Kidney (tissue), 22 donors: ENCODE measurements at places on chromosomes 16 and 17.

- no peaks in the 10 kb centered on the region for H3K36me3 ChIP-seq
- no peaks in the 10 kb centered on the region for H3K4me1 ChIP-seq
- DNase-seq = no peak
- H3K4me3 ChIP-seq = no peak overlapping the region
Observed at GRCh38 chr17:37060094-37060493, 111.3 kb downstream of the AATF start.

- H3K36me3 ChIP-seq = no peaks in the 10 kb centered on the region
- no peak for DNase-seq
- no peak overlapping the region for H3K4me3 ChIP-seq
- H3K4me1 ChIP-seq = no peaks in the 10 kb centered on the region
- H3K27me3 ChIP-seq = no peaks in the 10 kb centered on the region
Observed at GRCh38 chr16:50254072-50254471, 12.3 kb upstream of the ADCY7 start.

- H3K27me3 ChIP-seq = no peaks in the 10 kb centered on the region
- H3K27ac ChIP-seq = no peak overlapping the region
- DNase-seq = no peak
- no peaks in the 10 kb centered on the region for H3K36me3 ChIP-seq
Observed at GRCh38 chr16:50539053-50539695, 9.0 kb upstream of the NKD1 start.

- no peak overlapping the region for H3K27ac ChIP-seq
- no peaks in the 10 kb centered on the region for H3K27me3 ChIP-seq
- no peak overlapping the region for H3K4me3 ChIP-seq
- no peaks in the 10 kb centered on the region for H3K36me3 ChIP-seq
- no peaks in the 10 kb centered on the region for H3K4me1 ChIP-seq
- DNase-seq = peak; percentile 44
Observed at GRCh38 chr16:9511389-9511788, 419.9 kb downstream of the HAPSTR1 start.

DNA sequence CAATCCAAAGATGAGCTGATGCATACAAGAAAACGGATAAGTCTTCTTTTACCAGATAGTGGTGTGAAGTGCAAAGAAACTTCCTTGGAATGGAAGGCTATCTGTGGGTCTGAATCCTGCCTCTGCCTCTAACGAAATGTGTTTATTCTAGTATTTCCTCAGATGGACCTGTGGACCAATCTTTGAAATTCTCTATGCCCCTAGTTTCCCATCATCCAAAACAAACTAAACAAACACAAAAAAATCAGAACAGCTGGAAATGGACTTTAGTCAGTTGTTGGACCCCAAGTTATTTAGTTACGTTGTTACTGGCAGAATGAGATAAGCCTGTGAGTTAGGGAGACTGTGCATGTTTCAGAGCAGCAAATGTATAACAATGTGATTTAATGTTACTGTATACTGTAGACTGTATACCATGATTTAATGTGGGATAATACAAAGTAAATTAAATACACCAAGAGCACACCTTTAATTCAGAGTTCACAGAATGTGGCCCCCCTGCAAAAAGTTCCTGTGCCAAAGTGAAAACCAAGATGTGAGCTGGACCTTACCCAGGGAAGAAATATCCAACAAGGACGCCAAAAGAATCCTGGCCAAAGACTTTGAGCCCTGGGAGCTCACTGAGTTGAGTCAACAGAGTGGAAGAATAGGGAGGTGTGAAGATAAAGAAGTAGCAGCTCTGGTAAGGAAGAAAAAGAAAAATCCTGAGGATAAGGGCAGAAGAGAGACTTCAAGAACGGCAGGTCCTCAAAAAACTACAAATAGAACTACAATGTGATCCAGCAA is 255.2 kb downstream of the CNTNAP4 start:
- no peak for DNase-seq
- H3K27ac ChIP-seq = no peak overlapping the region
- H3K4me3 ChIP-seq = peak overlapping the region; percentile 32
- no peaks in the 10 kb centered on the region for H3K4me1 ChIP-seq
- H3K27me3 ChIP-seq = no peaks in the 10 kb centered on the region
- no peaks in the 10 kb centered on the region for H3K36me3 ChIP-seq

DNA sequence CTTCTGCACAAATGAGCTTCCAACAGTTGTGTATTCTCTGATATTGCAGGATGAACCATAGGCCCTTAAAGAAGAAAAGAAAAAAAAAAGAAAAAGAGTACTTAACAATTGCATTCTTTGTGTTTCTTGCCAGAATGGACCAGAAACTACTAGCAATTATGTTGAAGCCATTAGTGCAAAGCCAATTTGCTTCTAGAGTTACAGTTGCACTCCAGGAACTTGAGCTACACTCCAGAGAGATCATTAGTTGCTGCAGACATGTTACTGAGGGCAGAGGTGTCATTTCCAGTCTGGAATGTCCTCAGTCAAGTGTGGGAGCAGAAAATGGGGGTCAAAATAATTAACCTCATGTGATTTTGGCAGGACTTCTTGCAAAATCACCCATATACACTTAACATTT is 85.6 kb upstream of the CCL2 start:
- no peaks in the 10 kb centered on the region for H3K4me1 ChIP-seq
- H3K27me3 ChIP-seq = no peaks in the 10 kb centered on the region
- no peak overlapping the region for H3K27ac ChIP-seq
- no peak for DNase-seq
- H3K36me3 ChIP-seq = no peaks in the 10 kb centered on the region
- no peak overlapping the region for H3K4me3 ChIP-seq

DNA sequence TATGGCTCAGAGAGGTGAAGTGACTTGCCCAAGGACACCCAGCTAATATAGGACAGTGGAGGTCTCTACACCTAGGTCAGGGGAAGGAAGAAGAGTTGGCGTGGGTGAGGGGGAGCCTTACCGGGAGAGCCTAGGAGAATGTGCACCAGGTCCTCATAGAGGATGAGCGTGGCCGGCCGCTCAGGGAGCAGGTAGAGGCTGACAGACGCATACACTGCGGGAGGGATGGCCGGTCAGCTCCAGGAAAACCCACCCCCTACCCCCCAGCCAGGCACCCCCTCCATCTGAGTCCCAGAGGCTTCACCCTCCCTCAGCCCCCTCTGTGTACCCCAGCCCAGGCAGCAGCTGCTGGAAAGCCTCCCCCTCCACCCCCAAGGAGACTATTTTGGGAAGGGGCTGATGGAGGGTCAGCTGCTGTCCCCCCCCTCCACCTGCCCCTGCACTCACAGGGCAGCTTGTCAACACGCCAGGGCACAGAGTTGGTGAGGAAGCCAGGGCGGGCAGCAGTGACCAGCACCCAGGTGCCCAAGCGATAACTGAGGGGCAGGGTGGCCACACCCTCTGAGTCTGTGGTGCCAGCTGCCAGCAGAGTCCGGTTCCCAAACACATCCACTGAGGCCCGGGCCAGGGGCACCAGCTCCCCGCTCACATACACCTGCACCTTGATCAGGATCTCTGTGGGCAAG is 4.1 kb downstream of the FAM171A2 start:
- H3K36me3 ChIP-seq = no peaks in the 10 kb centered on the region
- peaks cover 5% of the 10 kb centered on the region for H3K4me1 ChIP-seq
- no peak for DNase-seq
- H3K27ac ChIP-seq = no peak overlapping the region
- no peak overlapping the region for H3K4me3 ChIP-seq

DNA sequence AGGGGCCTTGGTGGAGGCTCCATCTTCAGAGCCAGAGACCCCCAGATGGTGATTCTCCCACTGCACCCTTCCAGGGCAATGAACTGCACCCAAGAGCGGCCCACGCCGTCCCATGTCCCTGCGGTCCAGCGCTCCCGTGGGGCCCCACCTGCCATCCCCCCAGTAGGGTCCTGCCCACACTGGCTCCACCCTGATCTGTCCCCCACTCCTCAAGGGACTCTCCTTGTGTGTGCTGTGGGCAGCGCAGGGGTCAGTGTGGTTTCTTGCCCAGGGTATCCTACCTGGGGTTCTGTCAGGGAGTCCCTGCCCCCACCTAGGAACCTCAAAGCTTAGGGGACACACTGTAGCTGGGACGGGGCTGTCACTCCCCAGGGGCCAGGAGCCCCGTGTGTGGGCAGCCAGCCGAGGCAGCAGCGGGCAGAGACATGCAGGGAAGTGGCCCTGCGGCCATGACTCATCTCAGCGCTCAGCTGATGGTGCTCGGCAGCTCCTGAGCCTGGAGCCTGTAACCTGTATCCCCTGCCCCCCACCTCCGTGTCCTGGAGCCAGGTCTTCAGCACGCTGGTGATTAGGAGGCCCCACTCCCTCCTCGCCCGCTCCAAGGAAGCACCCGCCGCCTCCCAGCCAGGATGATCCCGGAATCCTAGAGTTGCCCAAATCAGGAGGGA is 35.7 kb upstream of the SSTR5 start:
- H3K27ac ChIP-seq = no peak overlapping the region
- H3K4me3 ChIP-seq = no peak overlapping the region
- H3K27me3 ChIP-seq = no peaks in the 10 kb centered on the region
- H3K36me3 ChIP-seq = no peaks in the 10 kb centered on the region
- H3K4me1 ChIP-seq = no peaks in the 10 kb centered on the region

GRCh38 chr17:40953881-40954280 is 12.9 kb downstream of the KRT39 start:
- H3K4me3 ChIP-seq = no peak overlapping the region
- H3K4me1 ChIP-seq = peaks cover 6% of the 10 kb centered on the region
- DNase-seq = no peak
- no peaks in the 10 kb centered on the region for H3K36me3 ChIP-seq
- H3K27me3 ChIP-seq = no peaks in the 10 kb centered on the region

GRCh38 chr17:13160296-13160695 is 142.5 kb upstream of the ELAC2 start:
- H3K27ac ChIP-seq = no peak overlapping the region
- no peaks in the 10 kb centered on the region for H3K27me3 ChIP-seq
- H3K4me1 ChIP-seq = no peaks in the 10 kb centered on the region
- H3K36me3 ChIP-seq = no peaks in the 10 kb centered on the region
- DNase-seq = no peak

GRCh38 chr17:67364847-67365737 is 1.3 kb downstream of the PSMD12 start:
- no peaks in the 10 kb centered on the region for H3K27me3 ChIP-seq
- H3K36me3 ChIP-seq = peaks cover 8% of the 10 kb centered on the region
- H3K27ac ChIP-seq = peak overlapping the region; percentile 93

DNA sequence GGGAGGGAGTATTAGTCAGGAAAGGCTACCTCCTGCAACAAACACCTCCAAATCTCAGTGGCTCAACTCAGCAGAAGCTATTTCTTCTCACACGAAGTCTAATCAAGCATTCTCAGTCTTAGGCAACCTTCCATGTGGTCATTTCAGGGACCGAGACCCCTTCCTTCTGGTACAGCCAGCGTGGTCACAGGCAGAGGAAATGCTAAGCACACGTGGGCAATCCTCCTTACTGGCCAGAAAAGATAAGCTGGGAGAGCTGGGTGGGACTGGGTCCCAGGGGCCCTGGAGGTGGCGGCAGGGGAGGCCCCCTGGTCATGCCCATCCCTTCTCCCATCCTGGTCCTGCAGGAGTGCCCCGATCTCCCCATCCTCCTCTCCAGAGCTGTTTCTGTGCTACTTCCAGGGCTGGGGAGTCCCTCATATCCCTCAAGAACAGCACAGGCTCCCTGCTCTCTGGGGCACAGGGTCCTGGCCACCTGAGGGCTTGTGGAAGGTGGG is 5.7 kb upstream of the CX3CL1 start:
- H3K4me3 ChIP-seq = no peak overlapping the region
- H3K4me1 ChIP-seq = peaks cover 10% of the 10 kb centered on the region
- no peaks in the 10 kb centered on the region for H3K27me3 ChIP-seq

DNA sequence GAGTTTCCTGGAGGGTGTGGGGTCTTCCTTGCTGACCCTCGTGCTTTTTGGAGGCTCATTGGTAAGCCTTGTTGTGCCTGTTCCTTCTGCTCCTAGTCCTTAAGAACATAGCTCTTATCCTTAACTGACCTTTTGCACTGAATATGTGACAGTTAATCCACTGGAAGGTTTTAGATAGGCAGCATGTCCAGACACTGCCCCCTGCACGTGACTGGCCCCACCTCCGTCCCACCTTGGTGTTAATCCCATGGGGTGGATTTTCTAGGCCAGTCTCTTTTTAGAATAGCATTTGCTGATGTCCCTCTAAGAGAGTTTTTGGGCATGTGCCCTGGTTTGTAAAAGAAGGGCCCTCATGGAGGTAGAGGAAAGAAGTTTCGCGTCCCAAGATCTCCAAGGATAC is 58.3 kb downstream of the RBFOX1 start:
- DNase-seq = no peak
- H3K4me3 ChIP-seq = no peak overlapping the region
- no peaks in the 10 kb centered on the region for H3K27me3 ChIP-seq
- H3K4me1 ChIP-seq = no peaks in the 10 kb centered on the region
- H3K27ac ChIP-seq = no peak overlapping the region
- H3K36me3 ChIP-seq = no peaks in the 10 kb centered on the region

GRCh38 chr16:78993346-78993745 is 607.2 kb downstream of the MAF start:
- no peak for DNase-seq
- H3K27me3 ChIP-seq = no peaks in the 10 kb centered on the region
- H3K4me1 ChIP-seq = no peaks in the 10 kb centered on the region
- H3K4me3 ChIP-seq = no peak overlapping the region

- no peaks in the 10 kb centered on the region for H3K4me1 ChIP-seq
- H3K27me3 ChIP-seq = no peaks in the 10 kb centered on the region
- no peak overlapping the region for H3K27ac ChIP-seq
- no peak for DNase-seq
- no peak overlapping the region for H3K4me3 ChIP-seq
Observed at GRCh38 chr17:35214631-35215273, 20.6 kb upstream of the SLC35G3 start.

GRCh38 chr16:74580833-74581232 is 26.1 kb downstream of the GLG1 start:
- peaks cover 5% of the 10 kb centered on the region for H3K4me1 ChIP-seq
- no peak overlapping the region for H3K27ac ChIP-seq
- no peak overlapping the region for H3K4me3 ChIP-seq
- no peaks in the 10 kb centered on the region for H3K36me3 ChIP-seq
- H3K27me3 ChIP-seq = no peaks in the 10 kb centered on the region

DNA sequence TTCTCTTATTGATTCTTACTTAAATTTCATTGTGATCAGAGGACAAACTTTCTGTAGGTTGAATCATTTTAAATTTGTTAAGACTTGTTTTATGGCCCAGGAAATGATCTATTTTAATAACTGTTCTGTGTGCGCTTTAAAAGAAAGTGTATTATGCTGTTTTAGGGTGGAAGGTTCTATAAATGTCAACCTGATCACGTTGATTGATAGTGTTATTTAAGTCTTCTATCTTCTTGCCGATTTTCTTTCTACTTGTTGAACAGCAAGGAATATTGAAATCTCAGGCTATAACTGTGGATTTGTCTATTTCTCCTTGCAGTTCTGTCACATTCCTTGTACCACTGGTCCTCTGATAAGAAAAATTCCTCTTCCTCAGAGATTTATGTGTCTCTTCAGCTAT is 112.7 kb downstream of the TANC2 start:
- H3K27me3 ChIP-seq = no peaks in the 10 kb centered on the region
- no peak overlapping the region for H3K27ac ChIP-seq
- H3K36me3 ChIP-seq = no peaks in the 10 kb centered on the region

GRCh38 chr17:82234211-82235055 is 5.6 kb downstream of the SLC16A3 start:
- H3K27ac ChIP-seq = no peak overlapping the region
- no peaks in the 10 kb centered on the region for H3K36me3 ChIP-seq
- H3K4me3 ChIP-seq = no peak overlapping the region
- H3K4me1 ChIP-seq = peaks cover 19% of the 10 kb centered on the region
- peak; percentile 70 for DNase-seq

GRCh38 chr16:79272141-79272577 is 328.4 kb downstream of the MAF start:
- H3K27ac ChIP-seq = no peak overlapping the region
- H3K4me1 ChIP-seq = no peaks in the 10 kb centered on the region
- H3K36me3 ChIP-seq = no peaks in the 10 kb centered on the region
- no peak for DNase-seq
- no peaks in the 10 kb centered on the region for H3K27me3 ChIP-seq
- H3K4me3 ChIP-seq = no peak overlapping the region
